ENCODE measurements at places on chromosomes 4 and X.

GRCh38 chr4:150938873-150939499 lies 76.1 kb downstream of the LRBA start:
- DNase-seq, result no peak

DNA sequence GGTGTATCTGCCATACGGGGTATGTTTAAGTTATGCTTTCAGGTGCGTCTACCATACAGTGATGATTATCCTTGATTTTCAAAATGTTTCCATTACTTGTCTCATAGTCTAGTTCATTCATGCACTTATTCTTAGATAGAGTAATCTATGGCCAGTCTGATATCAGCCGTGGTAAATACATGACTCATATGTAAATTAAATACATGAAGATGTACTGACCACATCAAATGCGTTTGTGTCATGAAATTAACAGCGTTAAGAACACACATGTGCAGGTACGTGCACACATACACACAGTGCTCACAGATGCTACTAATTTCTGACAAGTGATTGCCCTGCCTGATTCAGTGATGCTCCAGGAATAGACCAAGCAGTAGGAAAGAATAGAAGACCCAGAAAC lies 75.2 kb upstream of the EXOC1L start:
- no peak for DNase-seq

- no peak for DNase-seq
These were observed 1002.7 kb upstream of the PCDH7 start for GRCh38 chr4:29717287-29718057.

DNA sequence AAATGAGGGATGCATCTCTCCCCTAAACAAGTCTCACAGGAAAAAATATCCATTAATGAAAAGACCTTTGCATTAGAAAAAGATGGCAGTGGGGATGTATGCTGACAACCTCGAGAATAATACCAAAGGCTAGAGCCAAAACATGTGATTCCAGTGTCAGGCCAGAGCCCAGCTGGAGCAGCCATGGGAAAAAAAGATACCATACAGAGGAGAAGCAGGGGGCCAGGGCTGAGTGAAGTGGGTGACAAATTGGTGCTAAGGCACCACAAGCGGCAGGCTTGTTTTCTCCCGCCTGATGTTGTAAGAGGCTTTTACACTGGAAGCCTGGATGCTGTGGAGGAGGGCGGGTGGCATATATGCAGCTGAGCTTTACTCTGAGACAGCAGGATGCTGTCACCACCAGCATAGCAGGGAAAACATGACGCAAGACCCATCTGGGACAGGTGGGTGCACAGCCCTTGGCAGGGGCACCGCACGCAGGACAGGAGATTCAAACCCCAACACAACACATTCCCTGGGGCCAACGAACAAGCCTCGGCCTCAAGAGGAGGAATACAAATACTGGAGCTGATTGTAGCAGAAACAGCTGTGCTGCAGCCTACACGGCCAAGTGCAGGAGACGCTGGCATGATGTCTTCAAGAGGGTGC lies 91.9 kb downstream of the TSPAN5 start:
- no peak for DNase-seq

- DNase-seq, result no peak
These were observed 736.5 kb upstream of the FTHL17 start for GRCh38 chrX:31808357-31808756.

DNA sequence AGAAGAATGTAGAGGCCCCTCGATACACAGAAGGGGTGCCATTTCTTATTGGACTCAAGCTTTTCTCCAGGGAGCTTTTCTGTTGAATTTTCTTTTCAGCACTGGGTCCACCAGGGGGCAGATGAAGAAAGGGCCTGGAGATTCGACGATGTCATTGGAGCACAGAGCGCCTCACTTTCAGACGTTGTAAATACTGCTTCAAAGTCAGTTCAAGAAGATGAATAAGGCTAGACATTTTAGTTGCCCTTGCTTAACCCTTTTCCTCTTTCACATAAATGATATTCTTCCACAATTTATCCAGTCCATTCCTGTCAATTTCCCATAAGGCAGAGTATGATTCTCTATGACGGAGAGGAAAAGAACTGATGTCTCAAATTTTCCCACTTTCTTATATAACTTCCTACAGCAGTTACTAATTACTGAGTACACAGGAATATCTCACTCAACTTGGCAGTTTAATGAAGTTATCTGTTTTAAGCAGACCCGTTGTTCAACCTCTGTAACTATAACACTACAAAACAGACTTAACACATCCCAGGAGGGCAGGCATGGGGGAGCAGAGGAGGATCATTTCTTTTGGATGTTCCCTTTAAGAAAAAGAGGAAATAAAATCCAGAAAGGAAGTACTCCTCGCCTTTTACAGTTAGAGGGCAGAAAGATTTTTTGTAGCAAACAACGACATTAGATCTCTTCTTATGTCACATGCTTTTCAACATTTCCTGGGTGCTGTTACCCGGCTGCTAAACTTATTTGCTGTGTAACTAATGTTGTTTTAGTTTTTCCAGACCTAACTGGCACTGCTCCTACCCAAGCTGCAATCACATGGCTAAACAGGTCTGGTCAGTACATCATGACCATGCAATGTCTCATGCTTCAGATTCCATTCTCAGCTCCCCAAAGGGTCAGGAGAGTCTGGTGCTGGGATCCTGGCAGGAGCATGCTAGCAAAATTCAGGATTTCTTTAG lies 12.2 kb upstream of the CENPU start:
- DNase-seq, result peak; percentile 85

DNA sequence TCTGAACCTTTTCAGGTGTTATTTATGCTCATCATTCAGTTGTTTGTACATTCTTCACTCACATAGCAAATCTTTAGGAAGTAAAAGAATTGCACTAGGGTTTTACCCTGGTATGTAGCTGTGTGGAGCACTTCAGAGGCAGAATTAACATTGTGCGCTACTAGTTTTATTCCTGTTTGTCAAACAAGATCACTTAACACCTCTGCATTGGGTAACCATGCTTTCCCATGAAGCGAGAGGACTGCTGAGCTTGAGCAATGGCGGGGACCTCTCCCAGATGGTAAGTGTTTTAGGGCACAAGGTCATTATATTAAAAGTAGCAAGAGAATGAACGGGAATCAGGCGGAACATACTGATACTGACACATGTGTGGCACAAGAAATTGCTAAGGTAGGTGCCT lies 59.2 kb downstream of the SHROOM3 start:
- DNase-seq, result no peak

GRCh38 chr4:74944354-74944793 lies 11.5 kb downstream of the PARM1 start:
- no peak for DNase-seq

DNA sequence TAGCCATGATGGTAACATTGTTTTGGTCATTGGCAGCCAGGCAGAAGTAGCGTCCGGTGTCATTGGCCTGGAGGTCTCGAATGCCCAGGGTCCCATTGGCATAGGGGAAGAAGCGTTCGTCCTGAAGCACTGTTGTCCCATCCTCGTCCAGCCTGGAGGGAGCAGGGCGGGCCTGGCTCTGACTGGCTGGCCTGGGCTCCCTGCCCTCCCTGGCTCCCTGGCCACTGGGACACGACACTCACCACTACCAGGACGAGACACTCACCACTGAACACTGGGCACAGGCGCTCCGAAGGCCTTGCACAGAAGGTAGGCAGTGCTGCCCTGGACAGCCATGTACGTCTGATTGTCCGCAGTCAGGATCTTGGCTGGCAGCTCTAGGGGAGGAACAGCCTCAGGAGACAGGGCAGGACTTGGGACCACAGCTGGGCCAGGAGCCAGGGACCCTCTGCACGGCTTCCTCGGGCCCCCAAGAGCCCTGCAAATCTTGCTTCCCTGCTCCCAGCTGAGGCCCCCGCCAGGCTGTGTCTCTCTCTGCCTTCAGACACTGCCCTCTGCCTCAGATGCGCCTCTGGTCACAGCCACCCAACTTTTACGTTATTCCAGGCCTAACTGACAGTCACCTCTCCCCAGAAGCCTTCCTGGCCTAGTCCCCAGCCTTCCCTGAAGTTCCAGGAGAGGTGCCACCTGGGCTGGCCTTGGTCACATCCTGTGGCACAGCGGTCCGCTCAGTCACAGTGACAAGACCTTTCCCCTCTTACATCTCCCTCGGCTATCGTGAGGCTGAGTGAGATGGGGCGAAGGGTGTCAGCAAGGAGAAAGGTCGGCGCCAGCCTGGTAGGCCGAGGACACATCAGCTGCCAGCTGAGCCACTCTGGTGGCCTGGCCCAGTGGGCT lies 17.1 kb downstream of the L1CAM start:
- peak; percentile 9 for DNase-seq

- no peak for DNase-seq
These were observed 978 bp downstream of the HS6ST2 start for GRCh38 chrX:132957211-132958090.

DNA sequence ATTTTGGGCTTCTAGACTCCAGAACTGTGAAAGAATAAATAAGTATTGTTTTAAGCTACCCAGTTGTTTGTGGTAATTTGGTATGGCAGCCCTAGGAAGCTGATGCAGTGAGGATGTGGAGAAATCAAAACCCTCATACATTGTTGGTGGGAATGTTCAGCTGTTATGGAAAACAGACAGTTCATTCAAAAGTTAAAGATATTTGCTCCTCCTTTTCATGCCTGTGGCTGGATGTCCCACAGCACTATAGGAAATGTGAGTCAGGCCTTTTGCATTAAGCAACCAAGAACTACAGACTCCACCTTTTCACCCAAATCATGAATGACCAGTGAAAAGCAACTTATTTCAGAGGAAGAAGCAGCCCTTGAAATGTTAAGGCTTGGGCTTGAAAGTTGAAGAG lies 6.7 kb downstream of the BBS12 start:
- no peak for DNase-seq

- DNase-seq, result no peak
These were observed 30.4 kb downstream of the RPS3A start for GRCh38 chr4:151129796-151130195.

GRCh38 chrX:16628946-16629595 lies 20.9 kb upstream of the S100G start:
- DNase-seq, result no peak

GRCh38 chr4:48339642-48340041 lies 1.7 kb upstream of the SLAIN2 start:
- DNase-seq, result no peak

GRCh38 chrX:75642811-75643361 lies 120.0 kb upstream of the ZDHHC15 start:
- DNase-seq, result no peak

- DNase-seq, result no peak
These were observed 206.7 kb upstream of the SLIT2 start for GRCh38 chr4:20044966-20045365.

DNA sequence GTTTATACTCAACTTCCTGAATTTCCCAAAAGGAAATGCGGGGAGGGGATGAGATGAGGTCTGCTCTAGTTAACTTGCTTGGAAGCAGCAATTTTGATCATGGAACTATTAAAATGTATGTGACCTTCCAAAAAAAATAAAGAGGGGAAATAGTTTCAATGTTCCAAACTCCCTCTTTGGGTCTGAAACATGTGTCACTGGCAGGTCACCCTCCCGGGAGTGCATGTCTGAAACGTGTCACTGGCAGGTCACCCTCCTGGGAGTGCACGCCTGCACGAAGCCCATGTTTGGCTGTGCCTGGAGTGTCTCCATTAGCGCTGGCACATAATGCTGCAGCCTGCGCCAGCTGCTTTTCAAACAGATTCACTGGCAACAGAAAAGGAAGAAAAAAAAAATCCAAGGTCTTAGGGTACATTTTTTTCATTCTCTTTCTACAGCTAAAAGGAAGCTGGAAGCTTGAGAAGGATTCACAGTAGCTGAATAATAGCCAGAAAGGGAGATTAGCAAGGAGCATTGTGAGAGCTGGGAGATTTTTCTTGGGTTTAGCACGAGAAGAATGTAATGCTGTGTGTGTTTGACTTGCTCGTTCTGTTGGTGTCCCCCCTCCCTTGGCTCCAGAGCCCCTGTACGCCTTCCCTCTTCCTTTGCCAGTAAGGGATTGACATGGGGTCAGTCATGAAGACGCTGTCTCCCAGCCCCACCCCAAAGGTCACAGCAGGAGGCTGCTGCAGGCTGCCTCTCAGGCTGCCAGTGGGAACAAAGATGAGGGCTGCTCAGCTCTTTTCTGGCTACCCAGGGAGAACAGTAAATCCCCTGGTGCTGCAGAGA lies 39.2 kb upstream of the TLR3 start:
- no peak for DNase-seq
